ENCODE measurements at places on chromosomes 16 and 17.

- DNase-seq: no peak
Measured at GRCh38 chr16:324201-324450, 28.4 kb downstream of the AXIN1 start.

- no peak for DNase-seq
Measured at GRCh38 chr17:2042390-2042847, 597 bp downstream of the OVCA2 start.

DNA sequence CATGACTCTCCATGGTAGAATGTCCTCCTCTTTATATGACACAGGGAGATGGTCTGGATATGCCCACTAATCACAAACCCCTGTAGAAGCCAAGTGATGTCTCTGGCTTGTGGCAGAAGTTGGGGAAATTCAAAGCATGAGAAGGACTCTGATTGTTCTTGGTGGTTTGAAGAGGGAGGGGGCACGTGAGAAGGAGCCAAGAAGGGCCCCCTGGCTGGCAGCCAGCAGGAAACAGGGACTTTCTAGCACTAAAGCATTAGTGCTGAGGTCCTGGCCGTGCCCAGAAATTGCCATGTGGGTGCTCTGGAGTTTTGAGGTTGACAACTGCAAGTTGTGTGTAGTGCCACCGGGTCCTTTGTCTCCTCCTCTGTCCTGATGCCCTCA is 199.9 kb downstream of the LGALS9B start:
- no peak for DNase-seq

GRCh38 chr16:86051368-86052114 is 152.6 kb downstream of the IRF8 start:
- no peak for DNase-seq

GRCh38 chr17:8138374-8138671 is 13.9 kb downstream of the PER1 start:
- DNase-seq: no peak

GRCh38 chr17:2174014-2174413 is 119.1 kb downstream of the HIC1 start:
- no peak for DNase-seq

DNA sequence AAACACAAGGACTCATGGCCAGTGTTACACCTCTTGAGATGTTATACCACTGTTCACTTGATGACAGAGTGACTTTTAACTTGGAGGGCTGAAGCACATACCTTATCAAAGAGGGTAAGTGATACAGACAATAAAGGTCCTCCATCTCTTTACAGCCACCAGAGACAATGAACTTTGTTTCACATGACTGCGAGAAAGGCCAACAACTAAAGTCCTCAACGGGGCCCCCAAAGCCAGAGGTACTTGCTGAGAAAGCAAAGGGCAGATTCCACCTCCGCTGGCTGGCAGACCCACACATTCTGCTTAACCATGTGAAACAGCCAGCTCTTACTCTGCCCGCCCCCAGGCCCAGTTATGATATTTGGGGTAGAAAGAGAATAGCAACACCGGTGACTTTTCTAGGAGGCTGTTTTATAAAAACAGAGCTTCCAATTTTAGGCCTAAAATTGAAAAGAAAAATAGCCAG is 21.4 kb downstream of the DCUN1D3 start:
- no peak for DNase-seq

DNA sequence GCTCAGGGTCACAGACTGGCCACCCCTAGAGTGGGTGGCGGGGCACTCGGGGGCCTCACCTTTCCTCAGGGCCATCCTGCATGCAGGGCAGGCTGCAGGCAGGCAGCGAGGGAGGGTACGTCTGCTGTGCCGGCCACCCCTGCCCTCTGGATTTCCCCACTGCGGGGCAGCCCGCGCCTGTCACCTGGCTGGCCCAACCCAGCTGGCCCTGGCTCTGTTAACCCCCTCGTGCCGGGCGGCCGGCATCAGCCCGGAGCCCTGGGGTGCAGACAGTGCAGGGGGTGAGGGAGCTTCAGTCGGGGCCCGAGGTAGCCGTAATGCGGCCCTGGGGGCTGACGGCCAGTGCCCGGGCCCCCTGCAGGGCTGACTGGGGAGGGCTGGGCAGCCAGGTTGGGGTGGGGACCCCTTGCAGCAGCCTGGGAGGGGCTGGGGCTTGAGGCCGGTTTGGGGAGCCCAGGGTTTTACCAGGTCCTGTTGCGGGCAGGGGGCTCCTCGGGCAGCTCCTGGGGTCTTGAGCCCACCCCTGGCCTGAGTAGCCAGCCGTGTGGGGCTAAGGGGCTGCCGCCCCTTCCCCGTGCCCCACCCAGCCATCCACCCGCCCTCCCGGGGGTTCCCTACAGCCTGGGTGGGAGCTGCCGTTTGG is at the start of gene IGFALS:
Gene IGFALS (minus strand): TSS at position 128 of the 643 bp plus-strand sequence. CDS start 53 bp downstream, at position 75.
- DNase-seq: no peak

DNA sequence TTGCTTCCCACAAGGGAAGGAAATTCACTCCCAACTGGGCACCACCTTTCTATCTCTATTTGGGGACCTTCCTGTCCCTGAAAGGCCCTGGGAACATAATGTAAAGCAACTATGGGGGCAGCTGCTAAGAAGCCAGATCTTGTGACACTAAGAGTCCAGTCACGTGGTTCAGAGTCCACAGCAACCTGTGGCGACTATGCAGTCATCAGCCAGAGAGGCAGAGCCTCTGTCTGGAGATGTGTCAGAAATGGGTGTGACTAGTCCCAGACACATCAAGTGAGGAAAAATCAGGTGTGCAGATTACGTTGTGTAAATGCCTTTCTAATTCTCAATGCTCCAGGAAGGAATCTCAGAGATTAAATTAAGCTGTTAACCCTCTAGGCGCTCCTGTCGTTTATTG is 26.6 kb upstream of the SKAP1 start:
- no peak for DNase-seq

DNA sequence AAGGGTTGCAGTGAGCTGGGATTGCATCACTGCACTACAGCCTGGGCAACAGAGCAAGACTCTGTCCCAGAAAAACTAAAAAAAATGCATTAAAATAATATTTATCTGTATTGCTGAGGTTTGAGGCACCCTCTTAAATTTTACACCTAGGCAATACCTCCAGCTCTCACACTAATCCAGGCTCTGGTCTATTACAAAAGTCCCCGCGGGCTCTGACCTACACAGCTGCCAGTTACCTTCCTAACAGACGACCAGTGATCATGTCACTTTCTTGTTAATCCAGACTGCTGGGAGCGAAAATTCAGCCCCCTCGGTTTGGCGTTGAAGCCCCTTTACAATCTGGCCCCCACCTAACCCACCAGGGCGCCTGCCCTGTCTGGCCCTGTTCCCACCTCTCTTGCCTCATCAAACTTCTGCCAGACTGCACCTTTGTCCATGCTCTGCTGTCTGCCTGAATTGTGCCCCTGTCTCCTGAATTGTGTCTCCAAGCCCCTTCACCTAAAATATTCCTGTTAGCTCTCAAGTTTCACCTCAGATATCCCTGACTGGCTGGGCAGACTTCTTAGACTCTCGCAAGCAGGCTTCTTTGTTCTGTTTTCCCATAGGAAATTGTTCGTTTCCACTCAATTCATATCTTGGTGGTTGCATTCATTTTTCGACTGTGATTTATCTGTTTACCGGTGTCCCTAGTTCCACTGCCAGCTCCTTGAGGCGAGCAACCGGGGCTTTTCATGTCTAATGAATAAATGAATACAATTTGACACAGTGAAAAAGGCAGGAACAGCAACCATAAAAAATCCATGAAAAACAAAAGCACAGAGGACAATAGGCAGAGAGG is 65.9 kb downstream of the PITPNC1 start:
- no peak for DNase-seq

- DNase-seq: no peak
Measured at GRCh38 chr16:2852003-2852730, 5.8 kb downstream of the PRSS22 start.

DNA sequence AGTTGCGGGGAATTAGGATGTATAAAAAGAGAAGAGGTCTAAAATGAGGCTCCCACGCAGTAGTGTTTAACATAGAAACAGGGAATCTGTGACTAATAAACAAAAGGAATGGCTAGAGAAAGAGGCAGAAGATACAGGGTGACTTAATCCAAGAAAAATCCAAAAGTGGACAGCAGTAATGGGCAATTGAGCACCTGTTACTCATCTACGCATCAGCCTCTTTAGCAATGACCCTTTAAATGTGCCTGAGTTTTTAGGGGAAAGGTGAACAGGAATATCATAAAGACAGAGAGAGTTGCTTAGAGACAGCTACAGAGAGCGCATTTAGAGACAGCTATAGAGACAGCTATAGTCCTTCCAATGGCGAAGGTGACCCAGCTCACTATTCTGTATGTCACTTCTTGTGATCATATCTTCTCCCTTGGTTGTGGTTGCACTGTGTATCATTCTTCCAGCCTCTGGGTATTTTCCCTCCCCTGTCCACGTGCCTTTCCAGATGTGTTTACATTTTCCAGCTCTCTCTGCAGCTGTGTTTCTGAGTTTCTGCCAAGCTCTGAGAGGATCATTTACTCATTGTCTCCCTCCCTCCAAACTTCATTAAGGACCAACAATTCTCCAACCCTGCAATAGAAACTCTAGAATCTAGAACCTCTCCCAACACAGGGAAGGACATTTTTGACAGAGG is 61.5 kb downstream of the MYOCD start:
- DNase-seq: no peak

DNA sequence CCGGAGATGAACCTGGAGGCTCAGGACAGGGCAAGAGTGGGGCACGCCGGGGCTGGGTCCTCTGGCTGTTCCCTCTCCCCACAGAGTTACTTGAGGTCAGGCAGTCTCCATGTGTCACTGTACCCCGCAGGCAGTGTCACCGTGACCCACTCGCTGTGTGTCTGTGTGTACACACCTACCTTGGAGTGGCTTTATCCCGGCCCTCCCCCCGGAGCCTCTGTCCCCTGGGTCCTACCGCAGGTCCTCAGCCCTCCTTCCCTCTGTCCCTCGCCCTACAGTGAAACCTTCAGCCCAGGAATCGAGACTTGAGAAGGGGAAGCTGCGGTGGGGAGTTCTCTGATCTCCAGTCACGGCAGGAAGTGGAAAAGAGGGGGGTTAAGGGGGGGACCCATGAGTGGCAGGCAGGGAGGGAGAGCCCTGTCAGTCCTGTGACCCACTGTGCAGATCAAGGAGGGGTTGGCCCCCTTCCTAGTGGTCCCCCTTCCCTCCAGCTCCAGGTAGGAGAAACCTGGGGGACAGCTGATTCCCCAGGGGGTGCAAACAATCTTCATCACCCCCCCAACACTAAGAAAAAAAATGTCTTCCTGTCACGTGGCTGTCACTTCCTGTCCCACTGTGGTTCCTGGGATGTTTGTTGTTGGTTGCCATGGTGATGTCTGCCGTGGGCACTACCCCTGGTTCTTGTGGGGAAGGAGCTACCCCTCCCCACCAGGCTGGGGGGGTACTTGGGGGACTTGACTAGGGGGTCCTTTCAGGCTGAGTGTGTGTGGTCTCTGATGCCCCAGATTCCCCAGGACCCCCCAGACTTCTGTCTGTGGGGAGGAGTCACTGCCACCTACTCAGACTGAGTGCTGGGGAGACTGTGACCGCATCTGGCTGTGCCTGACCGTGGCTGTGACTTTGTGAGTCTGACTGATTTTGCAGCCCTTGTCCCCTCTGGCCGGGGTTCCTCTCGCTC is 13.7 kb downstream of the RARA start:
- no peak for DNase-seq

DNA sequence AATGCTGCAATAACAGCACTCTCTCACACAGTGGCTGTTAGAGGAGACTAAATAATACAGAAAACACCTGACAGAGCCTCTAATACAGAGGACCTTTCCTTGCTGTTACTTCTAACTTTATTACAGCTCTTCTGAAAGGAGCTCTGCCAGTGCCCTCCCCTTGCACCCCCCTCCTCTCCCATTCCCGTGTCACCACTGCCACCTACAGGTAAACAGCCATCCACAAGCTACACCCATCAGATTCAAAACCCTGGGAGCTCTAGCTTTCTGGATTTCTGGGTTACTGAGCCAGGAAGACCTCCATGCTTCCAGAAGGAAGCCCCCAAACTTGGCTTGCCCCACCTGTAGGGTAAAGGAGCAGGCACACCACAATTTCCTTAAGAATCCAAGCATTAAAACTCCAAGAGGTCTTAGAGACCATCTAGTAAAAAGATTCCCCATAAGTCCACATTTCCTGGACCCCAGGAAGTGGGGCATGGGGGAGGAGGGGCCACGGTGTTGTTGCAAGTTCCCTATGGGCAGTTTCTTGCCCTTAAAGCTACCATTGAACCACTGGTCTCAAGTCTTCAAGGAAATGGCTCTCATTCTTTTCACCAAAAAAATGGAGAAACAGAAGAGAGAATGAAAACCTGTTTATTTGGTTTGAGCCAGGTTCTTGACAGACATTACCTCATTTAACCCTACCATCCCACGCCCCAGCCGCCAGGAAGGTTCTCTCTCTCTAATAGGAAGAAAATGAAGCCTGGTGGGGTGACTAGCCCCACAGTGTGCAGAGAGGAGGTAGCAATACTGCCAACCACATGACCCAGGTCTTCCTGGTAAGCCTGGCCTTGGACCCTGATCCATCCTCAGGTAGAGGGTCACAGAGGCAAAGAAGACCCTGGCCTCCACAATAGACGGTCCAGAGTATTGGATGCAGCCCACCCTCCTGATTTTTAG is 52.8 kb downstream of the TOM1L2 start:
- DNase-seq: no peak

GRCh38 chr17:55648086-55648485 is 74.6 kb downstream of the TMEM100 start:
- DNase-seq: no peak

DNA sequence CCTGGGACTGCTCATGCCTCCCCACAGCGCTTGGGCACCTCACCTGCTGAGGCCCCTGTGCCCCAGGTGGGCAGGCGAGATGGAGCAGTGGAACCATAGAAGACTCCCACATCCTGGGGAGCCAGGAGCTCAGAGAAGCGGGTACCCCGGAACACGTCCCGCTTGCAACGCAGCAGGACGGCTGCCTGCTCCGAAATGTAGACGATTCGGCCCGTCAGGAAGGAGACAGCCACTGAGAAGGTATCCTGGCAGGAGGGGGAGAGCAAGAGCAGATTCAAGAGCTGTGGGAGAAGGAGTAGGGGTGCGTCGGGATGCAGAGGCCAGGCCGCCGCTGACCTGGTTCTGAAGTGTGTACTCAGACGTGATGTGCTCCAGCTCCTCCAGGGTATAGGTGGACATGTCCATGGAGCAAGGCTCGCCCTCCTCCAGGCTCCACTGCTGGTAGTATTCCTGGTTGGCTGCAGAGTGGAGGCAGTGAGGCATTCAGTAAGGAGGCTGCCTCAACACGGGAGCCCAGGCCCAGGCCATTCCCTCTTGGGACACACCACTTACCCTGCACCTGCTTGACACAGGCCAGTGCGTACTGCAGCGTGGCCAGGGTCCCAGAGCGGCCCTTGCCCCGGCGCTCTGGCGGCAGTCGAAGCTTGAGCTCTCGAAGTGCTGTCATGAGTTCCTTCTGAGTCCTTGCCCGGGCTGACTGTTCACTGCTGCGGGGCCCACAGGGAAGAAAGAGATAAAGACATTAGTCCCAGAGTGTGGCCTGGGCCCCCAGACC is 2.6 kb downstream of the PER1 start:
- DNase-seq: no peak

GRCh38 chr17:15651583-15652110 is 32.1 kb upstream of the FBXW10B start:
- peak; percentile 93 for DNase-seq

Data from AG09309 (cell line).